ENCODE measurements at places on chromosomes 11 and 22. TPM values are rescaled to one million over a fixed set of nuclear protein-coding genes. Genes with fewer than 3 reads are reported as not detected.
A peak's percentile ranks its signal among the peaks of the same experiment; 100 is the strongest.

GRCh38 chr11:75855206-75855605 is 40.2 kb downstream of the UVRAG start:
- no peak overlapping the region for H3K27ac ChIP-seq
- no peaks in the 10 kb centered on the region for H3K36me3 ChIP-seq
- no peak for DNase-seq
- H3K4me3 ChIP-seq = no peak overlapping the region
- H3K27me3 ChIP-seq = no peaks in the 10 kb centered on the region

DNA sequence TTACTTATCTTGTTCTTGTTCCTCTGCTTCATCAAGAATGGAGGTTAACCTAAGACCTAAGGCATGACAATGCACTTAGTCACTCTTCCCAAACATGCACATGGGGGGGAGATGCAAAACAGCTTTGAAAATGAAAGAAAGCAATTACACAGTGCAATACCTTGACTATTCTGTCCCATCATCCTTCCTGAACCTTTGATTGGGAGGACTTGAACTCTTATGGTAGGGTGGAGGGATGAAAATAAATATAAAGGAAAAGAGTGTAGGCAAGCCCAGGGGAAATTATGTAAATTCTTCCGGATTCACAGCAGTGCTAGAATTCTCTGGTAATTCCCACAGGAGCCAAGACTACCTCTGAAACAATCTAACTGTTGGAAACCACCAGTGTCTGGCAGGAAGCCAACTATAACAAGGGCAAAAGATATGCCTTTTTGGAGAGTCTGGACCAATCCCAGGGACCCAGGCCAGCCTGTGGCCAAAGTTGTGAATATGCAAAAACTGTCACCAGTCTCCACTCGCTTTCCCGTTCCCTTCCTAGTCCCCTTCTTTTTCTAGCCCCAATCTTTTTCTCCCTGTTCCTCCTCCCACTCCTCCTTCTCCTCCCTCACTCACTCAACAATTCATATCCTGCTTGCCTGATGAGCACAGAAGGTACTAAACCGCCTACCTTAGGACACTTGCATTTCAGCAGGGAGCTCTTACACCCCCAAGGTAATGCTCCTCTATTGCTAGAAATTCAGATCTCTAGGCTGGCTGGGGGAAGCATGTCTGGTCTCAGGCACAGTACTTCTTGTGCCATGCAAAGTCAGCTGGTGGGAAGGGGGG is 2.5 kb upstream of the RCN1 start:
- H3K4me3 ChIP-seq = no peak overlapping the region
- no peaks in the 10 kb centered on the region for H3K36me3 ChIP-seq
- peaks cover 2% of the 10 kb centered on the region for H3K27me3 ChIP-seq
- no peak for DNase-seq
- no peak overlapping the region for H3K27ac ChIP-seq

GRCh38 chr11:75029836-75030631 is 41.3 kb downstream of the NEU3 start:
- no peak for DNase-seq
- H3K4me1 ChIP-seq = no peaks in the 10 kb centered on the region
- H3K27me3 ChIP-seq = peaks cover 2% of the 10 kb centered on the region
- no peaks in the 10 kb centered on the region for H3K36me3 ChIP-seq

- H3K27ac ChIP-seq = no peak overlapping the region
- no peak overlapping the region for H3K4me3 ChIP-seq
- no peaks in the 10 kb centered on the region for H3K4me1 ChIP-seq
- H3K36me3 ChIP-seq = no peaks in the 10 kb centered on the region
- H3K27me3 ChIP-seq = no peaks in the 10 kb centered on the region
Observed at GRCh38 chr11:88414385-88414861, 76.9 kb upstream of the CTSC start.

GRCh38 chr11:17853280-17853679 is 118.7 kb downstream of the KCNC1 start:
- H3K4me3 ChIP-seq = no peak overlapping the region
- H3K4me1 ChIP-seq = peaks cover 2% of the 10 kb centered on the region
- H3K27me3 ChIP-seq = no peaks in the 10 kb centered on the region
- H3K36me3 ChIP-seq = peaks cover 2% of the 10 kb centered on the region
- DNase-seq = no peak

Gene CST6
- not detected for total RNA-seq

DNA sequence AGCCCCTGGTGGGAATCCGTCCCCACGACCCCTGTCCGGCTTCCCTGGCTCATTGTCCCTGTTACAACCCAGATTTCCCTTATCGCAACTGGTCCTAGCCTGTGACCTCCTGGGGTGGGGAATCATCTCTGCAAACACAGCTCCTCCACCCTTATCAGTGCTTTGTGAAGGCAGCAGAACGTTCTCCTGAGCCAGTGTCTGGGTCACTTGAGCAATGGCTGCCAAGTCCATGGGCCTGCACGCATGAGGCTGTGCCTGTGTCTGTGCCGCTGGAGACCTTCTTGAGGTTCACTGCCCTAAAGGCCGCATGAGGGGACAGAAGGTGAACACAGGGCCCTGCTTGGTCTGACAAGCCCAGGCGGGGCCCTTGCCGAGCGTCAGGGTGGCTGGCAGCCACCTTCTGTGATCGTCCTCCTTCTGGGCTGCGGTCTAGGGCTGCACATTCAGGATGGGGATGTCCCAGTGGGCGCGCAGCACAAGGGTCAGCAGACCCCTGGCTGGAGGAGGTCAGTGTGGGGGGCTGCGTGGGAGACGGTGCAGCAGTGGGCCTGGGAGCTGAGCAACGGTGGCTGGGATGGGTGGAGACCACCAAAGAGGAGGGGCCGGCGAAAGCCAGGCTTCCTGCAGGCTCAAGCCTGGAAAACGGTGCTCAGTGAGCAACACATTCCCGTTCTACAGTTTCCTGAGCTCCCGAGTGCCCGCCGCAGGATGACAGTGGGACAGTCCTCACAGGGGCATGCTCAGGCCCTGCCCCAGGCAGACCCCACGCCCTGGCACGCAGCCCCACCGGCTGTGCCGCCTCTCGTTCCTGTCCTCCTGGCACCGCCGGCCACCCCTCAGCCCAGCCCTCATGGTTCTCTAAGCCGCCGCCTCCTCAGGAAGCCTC is 74.1 kb downstream of the CDKN1C start:
- peaks cover 2% of the 10 kb centered on the region for H3K4me1 ChIP-seq
- H3K36me3 ChIP-seq = peaks cover 26% of the 10 kb centered on the region
- H3K27ac ChIP-seq = no peak overlapping the region
- no peak overlapping the region for H3K4me3 ChIP-seq
- H3K27me3 ChIP-seq = peaks cover 14% of the 10 kb centered on the region
- peak; percentile 12 for DNase-seq

Gene DUSP18
- total RNA-seq = 8.0 TPM

GRCh38 chr11:1150769-1151365 is 6.9 kb upstream of the MUC5AC start:
- DNase-seq = no peak
- no peak overlapping the region for H3K4me3 ChIP-seq
- H3K27me3 ChIP-seq = peaks cover 11% of the 10 kb centered on the region
- H3K36me3 ChIP-seq = no peaks in the 10 kb centered on the region
- no peaks in the 10 kb centered on the region for H3K4me1 ChIP-seq

- peaks cover 24% of the 10 kb centered on the region for H3K4me1 ChIP-seq
- DNase-seq = no peak
- H3K36me3 ChIP-seq = peaks cover 19% of the 10 kb centered on the region
- no peak overlapping the region for H3K27ac ChIP-seq
Observed at GRCh38 chr22:41840216-41840615, 7.3 kb downstream of the SREBF2 start.

Gene MS4A8
- total RNA-seq = not detected

Gene SPA17
- 4.6 TPM for total RNA-seq
